Mesenteric fat pad (tissue), 1 donor: ENCODE measurements at places on chromosomes 2 and 18. TPM values are rescaled to one million over a fixed set of nuclear protein-coding genes. Genes with fewer than 3 reads are reported as not detected.

DNA sequence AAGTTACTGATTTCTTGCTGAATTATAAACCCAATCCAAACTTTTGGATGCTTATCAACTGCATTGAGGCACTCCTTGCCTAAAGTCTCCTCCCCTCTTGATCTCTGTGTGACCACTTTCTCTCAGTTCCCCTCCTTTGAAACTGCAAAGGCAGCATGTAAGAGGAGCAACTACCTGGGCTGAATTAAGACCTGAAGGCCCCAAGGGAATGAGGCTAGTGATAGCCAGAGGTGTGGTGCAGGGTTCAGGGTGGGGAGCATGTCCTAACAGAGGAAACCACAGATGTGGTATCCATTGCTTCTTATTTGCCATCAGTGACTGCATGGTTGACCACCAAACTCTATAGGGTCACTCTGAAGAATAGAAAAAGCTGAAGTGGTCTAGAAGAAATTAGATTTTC is 557.9 kb downstream of the TNS1 start:
- no peak for DNase-seq

UGT1A3 gene
- not detected for total RNA-seq

PNKD gene
- 51.5 TPM for total RNA-seq

DNA sequence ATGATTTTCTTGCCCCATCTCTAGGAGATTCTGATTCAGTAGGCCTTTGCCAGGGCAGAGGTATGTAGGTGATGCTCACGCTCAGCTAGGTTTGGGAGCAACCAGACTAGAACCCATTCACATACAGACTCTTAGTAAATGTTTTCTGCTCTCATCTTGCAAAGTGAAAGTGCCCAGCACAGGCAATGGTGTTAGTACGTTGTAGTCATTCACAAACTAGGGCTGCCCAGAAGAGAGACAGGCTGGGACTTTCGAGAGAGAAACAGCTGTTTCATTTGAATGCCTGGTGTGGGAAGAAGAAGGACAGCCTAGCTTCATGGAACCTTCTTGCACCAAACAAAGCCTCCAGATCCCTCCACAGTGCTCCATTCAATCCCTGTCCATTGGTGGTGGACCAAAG is 19.4 kb downstream of the DDX18 start:
- DNase-seq, result no peak

MYOM1 gene
- total RNA-seq, result 3.9 TPM

ELOA2 gene
- total RNA-seq, result not detected

CAVIN2 gene
- total RNA-seq, result 52.3 TPM

- DNase-seq, result no peak
These were observed 67.5 kb downstream of the PDE1A start for GRCh38 chr2:182359027-182359989.

- DNase-seq, result no peak
These were observed 273.8 kb downstream of the AGPS start for GRCh38 chr2:177666408-177666807.

SLC30A3 gene
- not detected for total RNA-seq

SERPINB4 gene
- not detected for total RNA-seq

EVX2 gene
- total RNA-seq, result not detected

GRCh38 chr18:35061336-35061735 is 20.1 kb downstream of the MAPRE2 start:
- no peak for DNase-seq

- DNase-seq, result no peak
These were observed 69.8 kb downstream of the ARHGEF33 start for GRCh38 chr2:38959466-38959865.

DNA sequence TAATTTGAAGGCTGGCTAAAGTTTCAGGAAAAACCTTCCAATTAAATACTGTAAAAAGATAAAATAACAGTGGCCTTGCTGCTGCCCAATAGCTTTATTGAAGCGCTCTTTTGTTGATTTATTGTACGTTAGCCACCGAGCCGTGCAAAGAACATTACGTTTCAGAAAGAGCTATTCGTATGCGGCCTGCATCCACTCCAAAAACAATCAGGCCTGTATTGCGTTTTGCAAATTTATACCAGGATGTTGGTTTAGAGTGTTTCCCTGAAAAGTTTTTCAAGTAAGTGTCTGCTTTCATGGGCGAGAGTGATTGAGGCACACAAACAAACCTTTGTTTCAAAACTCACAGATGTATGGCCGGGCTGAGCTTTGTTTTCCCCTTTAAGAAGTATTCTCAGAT is 257.2 kb upstream of the SALL3 start:
- peak; percentile 8 for DNase-seq

DNA sequence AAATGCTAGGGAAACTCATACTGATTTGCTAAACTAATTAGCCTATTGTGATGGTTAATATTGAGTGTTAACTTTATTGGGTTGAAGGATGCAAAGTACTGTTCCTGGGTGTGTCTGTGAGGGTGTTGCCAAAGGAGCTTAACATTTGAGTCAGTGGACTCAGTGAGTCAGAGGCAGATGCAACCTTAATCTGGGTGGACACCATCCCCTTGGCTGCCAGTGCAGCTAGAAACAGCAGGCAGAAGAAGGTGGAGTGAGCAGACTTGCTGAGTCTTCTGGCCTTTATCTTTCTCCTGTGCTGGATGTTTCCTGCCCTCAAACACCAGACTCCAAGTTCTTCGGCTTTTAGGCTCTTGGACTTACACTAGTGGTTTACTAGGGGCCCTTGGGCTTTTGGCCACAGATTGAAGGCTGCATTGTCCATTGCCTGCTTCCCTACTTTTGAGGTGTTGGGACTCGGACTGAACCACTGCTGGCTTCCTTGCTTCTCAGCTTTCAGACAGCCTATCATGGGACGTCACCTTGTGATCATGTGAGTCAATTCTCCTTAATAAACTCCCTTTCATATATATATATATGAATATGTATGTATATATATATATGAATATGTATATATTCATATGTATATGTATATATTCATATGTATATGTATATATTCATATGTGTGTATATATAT is 69.7 kb downstream of the RPRM start:
- DNase-seq, result no peak

DNA sequence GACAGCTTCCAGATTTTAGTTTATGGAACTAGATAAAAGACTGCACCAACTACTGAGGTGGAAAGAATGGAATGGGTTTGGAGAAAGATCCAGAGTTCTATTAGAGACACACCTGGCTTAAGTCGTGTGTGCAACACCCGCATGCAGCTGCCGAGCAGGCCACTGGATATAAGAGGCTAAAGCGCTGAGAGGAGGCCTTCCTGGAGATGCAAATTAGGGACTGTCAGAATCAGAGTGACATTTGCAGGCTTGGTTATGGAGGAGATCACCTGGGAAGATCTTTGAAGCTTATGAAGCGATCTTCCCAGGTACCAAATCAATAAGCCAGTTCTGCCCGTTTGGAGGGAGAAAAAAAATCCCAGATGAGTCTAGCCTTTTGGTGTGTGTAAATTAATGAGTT is 30.4 kb upstream of the KLHL29 start:
- DNase-seq, result no peak

CTDP1 gene
- 20.8 TPM for total RNA-seq

CREB1 gene
- 76.8 TPM for total RNA-seq

- no peak for DNase-seq
These were observed 297.6 kb downstream of the CDCA7 start for GRCh38 chr2:173652311-173652710.

TMEM131 gene
- 34.8 TPM for total RNA-seq

DNA sequence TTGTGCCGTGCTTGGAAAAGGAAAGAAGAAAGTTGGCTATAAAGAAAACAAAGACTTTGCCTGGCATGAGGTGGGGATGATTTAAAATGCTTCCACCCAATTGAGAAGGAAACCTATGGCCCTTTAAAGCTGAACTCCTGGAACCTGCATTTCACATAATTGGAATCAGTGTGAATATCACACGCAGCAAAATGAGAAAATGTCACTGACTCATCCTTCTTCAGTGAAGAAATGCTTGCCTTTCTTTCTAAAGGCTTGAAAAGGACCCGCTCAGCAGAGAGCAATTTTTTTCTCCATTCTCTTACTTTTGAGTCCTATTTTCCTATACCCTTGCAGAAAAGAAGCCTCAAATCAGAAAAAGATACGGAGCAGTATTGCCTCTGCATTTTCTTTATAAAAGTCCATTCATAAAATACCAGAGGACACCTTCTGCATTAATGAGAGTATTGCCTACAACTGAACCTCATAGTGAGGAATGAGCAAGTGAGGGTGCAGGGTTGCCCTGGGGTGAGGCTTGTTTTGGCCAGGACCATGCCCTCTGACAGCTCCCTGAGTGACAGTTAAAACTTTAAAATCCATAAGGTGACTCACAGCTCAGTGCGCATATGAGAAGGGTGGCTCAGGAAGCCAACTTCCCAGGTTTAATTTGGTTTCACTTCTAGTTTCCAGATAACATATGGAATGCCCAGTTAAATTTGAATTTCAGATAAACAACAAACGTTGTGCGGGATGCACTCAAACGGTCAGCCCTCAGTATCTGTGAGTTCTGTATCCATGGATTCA is 191.9 kb upstream of the GYPC start:
- no peak for DNase-seq

DNA sequence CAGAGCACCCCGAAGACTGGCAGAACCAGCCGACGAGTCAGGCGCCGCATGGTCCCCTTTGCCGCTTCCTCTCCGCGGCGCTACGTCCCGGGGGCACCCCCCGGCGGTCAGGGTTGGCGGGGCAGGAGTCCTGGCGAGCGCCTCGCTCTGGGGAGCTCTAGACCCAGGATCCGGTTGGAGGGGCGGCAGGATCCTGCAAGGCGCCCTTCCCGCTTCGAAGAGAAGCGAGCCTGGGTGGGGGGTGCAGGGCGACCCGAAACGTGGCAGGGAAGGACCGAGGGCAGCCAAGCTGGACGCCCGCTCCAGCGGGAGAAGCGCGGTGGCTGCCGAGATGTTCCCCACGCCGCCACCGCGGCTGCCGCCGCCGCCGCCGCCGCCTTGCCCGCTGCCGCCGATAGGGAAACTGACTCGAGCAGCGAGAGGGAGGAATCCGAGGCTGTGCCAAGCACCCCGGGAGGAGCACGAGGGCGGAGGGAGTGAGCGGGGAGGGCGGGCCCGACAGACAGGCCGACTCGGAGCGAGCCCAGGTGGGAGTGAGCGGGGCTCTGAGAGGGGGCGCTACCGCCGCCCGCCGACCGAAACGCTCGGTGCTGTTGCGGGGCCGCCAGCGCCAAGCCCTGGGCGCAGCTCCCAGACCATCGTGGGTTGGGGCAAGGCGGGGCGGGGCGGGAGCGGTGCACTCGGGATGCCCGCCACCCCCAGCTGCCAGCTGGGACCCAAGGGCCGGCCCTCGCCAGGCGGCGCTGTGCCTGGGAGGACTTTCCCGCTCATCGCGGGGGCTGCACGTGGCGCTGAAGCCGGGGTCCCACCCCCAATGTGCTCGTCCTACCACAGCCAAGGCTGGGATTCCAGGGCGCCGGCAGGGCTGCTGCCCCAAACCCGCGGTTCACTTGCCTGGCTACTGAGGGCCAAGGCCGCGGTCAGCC is at the start of gene GALNT14:
TSS of gene GALNT14 (minus strand) at position 404 of the 926 bp plus-strand sequence. CDS start at position 50, 354 bp downstream.
- peak; percentile 91 for DNase-seq

FBXO36 gene
- total RNA-seq, result 3.0 TPM

SERPINB10 gene
- total RNA-seq, result not detected

MTA3 gene
- total RNA-seq, result 35.2 TPM

- DNase-seq, result no peak
These were observed 70.6 kb downstream of the LYPD6 start for GRCh38 chr2:149400997-149401396.

- peak; percentile 78 for DNase-seq
These were observed 30.7 kb upstream of the ROCK2 start for GRCh38 chr2:11375025-11375688.

DNA sequence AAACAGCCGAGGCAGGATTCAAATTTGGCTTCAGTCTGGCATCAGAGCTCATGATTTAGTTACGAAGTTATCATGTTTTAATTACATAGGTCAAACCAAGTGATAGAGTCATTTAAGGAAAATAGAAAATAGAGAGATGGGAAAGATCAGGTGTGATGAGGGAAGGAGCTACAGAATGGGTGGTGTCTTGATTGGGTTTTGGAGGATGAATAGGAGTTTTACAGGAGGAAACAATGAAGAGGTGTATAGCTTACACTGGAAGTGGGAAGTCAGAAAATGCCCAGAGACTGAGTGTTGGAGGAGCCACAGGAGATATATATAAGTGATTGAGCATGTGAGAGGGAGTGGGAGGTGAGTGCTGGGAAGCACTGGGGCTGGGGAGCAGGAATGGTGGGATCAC is 264.2 kb upstream of the TNP1 start:
- DNase-seq, result no peak

DNA sequence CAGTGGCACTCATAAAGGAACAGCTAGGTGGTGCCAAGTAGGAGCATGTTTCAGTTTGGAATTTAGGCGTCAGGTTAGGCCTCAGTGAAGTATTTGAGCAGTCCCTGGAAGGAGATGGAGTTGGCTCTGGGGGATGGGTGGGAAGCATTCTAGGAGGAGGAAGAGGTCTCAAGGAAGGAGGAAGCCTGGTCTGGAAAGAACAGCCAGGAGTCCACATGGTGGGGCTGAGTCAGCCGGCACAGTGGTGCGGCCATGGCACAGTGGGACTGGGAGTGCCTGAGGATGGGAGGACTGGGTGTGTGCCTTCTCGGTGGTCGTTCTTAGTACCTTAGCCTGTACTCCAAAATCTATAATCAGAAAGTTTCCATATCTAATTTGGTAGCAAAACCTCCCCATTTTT is 373.3 kb downstream of the PTPRM start:
- DNase-seq, result no peak

- DNase-seq, result no peak
These were observed 13.0 kb downstream of the TTC32 start for GRCh38 chr2:19888831-19889230.

MARCHF4 gene
- not detected for total RNA-seq

DNA sequence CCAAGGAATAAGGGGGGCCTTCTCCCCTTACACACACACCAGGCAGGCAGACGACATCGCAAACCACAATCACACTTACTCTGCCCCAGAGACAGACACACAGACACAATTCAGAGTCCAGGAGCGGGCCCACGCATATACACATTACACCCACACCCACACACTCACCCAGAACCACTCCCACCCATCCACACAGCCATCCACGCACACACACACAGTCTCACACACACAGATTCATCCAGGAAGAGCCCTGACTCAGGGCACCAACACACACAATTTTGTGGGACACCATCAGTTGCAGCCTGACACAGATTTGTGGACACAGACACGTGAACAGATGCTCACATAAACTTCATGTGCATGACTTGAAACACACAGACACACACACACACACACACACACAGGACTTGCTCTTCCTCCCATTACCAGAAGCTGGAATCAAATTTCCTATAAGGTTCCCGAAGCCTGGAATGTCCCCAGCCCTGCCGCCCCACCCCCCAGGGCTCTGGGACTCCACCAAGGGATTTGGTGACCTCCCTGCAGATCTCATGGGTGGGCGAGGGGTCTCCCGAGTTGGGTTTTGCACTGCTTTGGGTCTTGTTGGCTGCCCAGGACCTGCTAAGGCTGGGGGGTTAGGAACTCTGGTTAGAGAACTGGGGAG is 23.5 kb downstream of the TNS1 start:
- no peak for DNase-seq

- no peak for DNase-seq
These were observed 289.2 kb upstream of the CCDC68 start for GRCh38 chr18:55248495-55248894.

FAM124B gene
- 4.1 TPM for total RNA-seq
